ENCODE measurements at places on chromosomes 2 and 18. TPM values are rescaled to one million over a fixed set of nuclear protein-coding genes. Genes with fewer than 3 reads are reported as not detected.

Gene NYAP2
- total RNA-seq: not detected

Gene COL3A1
- total RNA-seq: 106 TPM

- no peak for DNase-seq
Measured at GRCh38 chr2:157938556-157938955, 62.4 kb upstream of the ACVR1 start.

DNA sequence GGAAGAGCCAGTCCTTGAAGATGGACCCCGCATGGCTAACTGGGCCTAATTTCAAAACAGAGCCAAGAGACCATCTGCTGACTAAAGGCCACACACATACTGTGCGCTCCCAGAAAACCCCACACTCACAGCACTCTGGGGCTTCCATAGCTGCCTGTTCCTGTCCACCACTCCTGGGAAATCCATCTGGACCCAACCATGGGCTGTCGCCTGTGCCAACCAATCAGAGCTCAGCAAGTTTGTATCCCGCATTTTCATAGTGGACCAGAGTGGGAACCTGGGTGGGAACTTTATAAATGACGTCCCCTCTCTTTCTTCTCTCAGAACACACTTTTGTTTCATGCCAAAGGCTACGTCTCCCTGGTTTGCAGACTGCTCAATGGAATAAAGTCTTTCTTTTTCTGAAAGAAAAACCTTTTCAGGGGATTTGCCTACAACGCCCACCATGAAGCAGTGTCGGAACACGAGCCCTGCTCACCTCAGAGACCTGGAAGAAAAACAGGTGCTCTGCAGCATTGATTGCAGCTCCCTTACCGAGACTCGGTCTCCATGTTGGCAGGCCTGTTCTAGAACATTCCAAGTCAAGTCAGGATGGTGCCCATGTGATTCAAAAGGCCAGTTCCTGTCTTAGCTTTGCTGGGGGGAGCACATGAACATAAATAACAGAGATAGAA lies 137.2 kb upstream of the GPC1 start:
- no peak for DNase-seq

- no peak for DNase-seq
Measured at GRCh38 chr2:31204783-31205182, 12.5 kb downstream of the CAPN14 start.
